ENCODE measurements at places on chromosomes 16 and 17.

DNA sequence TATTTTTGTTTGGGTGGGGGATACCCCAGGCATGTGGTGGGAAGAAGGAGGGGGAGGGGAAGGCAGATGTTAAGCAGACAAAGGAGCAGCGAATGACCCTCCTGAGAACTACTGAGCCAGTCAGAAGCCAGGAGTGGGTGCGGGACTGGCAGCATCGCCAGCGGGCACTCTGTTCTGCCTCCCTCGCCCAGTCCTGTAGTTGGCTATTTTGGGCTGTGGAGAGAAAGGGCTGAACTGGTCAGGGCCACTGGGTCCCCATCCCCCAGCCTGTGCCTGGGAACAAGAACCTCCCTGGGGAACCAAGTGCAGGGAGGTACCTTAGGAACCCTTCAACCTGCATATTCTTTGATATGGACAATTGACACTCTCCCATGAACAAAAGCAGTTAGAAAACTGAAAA, 6.4 kb downstream of the LRRC3C start:
- DNase-seq, result no peak

DNA sequence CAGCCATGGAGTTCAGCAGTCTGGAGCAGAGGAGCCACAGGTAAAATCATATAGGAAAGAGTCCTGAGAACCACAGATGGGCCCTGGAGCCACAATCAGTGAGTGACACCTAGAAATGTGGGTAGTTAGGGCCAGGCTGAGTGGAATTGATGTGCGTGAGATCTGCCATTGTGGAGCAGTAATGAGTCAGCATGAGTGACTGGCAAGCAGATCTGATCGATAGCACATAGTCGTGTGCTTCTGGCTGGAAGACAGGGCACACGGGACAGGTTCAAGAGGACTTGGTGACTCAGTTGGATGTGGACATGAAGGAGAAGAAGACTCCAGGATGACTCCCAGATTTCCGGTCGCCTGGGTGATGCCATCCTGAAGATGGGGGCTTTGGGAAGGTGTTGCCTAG, 12.3 kb downstream of the ADORA2B start:
- no peak for DNase-seq

- DNase-seq, result no peak
These were observed 718.1 kb upstream of the SOX9 start for GRCh38 chr17:71402661-71403141.

- DNase-seq, result peak; percentile 63
These were observed 15.7 kb upstream of the CPPED1 start for GRCh38 chr16:12819126-12820117.

DNA sequence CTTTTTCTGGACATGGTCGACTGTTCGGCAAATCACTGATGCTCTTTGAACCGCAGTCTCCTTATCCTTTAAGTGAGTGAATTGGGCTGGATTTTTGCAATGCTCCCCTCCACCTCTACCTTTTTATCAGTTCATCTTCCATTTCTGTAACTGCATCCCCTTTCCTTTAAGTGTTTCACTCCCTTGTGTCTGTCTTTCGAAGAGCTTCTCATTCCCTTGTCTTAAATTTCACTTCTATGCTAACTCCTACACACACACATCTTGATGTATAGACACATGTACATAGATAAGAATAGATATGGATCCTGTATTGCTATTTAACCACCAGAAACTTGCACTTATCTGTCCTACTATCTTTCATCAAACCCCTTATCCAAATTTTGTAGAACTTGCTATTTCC, 250.7 kb downstream of the PHKB start:
- no peak for DNase-seq

GRCh38 chr16:84159007-84159406, 13.9 kb downstream of the DNAAF1 start:
- DNase-seq, result no peak

DNA sequence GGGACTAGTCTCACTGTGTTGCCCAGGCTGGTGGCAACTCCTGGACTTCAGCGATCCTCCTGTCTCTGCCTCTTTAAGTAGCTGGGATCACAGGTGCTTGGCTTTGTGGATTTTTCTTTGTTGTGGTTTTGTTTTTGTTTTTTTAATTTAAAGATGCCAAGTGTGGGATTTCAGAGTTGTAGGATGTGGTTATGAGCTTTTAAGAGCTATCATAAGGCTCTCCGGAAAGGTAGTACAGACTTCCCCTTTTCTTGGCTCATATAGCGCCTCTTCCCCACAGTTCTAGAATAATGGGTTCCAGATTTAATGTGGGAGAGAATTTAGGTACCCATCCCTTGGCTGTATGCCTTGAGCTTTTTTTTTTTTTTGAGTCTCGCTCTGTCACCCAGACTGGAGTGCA, 17.1 kb downstream of the AKAP1 start:
- no peak for DNase-seq

GRCh38 chr17:78342449-78343186, 17.3 kb downstream of the SOCS3 start:
- no peak for DNase-seq

DNA sequence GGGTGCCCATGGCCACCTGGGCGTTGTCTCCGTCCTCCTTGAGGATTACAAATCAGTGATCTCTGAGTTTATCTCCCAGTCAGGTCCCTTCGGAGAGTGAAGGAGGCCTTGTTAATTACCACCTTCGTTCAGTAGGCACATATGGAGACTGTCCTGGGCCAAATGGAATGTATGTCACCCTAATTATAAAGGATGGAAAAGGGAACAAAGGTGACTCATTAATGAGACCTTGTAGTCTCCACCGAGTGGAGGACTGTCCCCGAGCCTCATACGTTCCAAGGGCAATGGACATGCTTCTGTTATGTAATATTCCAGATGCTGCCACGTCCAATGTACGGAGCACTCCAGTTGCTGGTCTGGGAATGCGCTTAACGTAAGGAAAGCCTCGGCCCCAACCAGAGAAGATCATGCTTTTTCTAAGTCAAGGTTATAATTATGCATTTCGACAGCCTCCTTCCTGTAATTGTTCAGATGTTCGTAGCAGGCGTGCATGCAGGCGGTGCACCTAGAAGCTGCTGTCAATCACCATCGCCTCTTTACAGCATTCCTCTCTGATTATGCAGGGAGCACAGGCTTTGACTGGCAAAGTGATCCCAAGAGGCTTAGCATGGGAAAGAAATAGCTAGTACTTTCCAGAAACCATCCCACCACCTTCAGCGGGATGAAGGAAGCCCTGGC, 22.4 kb upstream of the SEC14L1 start:
- DNase-seq, result no peak

DNA sequence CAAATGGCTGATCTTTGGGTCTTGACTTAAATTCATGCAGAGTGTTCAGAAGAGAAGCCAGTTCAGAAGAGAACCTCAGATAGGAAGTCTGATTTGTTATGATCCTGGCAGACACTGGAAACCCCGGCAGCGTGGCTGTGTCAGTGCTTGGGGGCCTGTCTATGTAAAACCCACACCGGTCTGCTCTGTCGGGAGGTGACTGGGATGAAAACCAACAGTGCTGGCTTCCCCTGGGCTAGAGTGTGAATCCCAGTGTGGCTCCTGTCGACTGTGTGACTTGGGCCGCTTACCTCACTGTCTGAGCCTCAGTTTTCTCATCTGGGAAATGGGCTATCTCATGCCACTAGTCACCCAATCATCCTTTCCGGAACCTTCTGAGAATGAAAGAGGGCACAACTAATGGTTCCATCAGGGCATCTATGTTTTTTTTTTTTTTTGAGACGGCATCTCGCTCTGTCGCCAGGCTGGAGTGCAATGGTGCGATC, 92.4 kb downstream of the FOXL1 start:
- no peak for DNase-seq

GRCh38 chr17:13323990-13324389, 277.7 kb downstream of the HS3ST3A1 start:
- DNase-seq, result no peak

DNA sequence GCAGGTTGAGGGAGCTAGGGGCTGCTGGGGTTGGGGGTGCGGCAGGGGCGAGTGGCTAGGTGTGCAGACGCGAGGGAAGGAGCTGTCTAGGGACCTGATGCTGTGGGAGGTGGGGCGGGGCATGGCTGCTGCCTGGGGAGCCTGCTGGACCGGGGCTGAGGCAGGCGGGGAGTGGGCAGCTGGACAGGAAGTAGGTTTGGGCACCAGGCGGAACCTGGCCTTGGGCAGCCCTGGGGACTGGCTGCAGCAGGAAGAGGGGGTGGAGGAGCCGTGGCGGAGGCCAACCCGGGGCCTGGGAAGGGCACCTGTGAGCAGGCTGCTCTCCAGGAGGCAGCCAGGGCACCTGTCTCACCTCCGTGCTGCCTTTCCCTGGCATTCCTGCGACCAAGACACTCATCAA, 5.9 kb upstream of the DNASE1L2 start:
- DNase-seq, result no peak

DNA sequence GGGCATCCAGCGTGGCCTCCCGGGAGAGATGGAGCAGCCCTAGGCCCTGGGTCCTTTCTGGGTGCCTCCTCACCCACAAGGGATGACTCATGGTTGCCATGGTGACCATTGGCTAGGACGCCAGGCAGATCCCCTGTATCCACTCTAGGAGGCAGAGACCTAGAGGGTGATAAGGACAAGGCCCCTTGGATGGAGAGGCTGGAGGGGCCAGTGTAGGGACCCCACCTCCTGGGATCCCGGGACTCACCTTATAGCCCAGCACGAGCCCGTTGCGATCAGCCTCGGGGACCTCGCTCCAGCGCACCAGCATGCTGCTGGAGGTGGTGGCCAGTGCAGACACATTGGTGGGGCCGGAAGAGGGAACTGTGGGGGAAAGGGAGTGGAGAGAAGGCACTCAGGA, 82.2 kb upstream of the CDC42EP4 start:
- no peak for DNase-seq

DNA sequence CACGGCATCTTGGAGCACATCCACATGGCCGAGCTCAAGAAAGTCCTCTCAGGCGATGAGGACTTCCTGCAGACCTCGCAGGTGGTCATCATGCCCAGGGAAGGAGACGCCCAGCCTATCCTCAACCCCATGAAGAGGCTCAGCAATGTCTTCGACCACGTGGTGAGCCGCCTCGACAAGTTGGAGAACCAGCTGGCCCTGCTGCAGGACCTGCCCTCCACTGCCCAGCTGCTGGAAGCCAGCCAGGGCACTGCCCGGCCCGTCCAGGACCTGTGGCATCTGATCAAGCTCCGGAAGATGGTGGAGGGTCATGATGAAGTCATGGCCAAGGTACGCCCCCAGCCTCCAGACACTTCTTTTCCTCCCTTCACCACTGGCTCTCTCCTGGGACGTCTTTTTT, 440 bp downstream of the C16orf96 start:
- no peak for DNase-seq

DNA sequence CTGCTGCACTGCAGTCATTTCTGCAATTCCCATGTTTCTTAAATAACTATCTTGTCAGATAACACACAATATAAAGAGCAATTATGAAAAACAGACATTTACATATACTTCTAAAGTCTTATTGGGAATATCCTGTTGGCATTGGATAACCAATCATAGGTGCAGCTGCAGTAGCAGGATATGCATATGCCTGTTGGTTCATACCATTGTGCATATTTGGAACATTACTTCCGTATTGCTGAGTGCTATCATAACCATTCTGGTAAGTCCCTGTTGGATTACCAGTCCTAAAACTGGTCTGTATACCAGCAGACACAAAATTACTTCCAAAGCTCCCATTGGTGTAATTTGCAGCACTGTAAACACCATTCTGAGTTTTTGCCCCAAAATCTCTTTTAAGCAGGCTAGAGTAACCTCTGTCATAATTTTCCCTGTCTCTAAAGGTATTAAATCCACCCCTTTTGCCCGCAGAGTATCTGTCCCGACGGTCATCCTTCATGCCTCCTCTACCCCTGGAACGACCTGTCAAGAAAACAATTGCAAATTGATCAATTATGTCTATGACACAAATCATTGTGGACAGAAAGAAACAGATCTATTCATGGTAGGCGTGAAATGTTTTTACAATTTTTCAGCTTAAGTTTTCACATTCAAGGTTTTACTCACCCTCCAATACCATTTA, 3.1 kb upstream of the POLG2 start:
- no peak for DNase-seq

DNA sequence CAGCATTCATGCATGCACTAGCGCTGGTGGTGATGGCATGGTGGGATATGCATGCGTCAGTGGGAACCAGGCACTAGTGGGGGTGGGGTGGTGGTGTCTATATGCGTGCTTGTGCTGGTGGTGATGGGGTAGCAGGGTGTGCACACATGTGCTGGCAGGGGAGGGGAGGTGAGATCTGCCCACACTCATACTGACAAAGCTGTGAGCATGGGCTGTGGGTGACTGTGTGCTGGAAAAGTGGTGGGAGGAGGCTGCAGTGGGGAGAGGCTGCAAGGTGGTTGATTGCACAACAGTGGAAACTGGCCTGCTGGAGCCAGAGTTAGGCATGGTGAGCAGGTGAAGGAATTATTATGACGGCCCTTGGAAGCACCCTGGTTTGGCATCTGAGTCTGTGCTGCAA, 31.3 kb upstream of the TEKT1 start:
- no peak for DNase-seq

DNA sequence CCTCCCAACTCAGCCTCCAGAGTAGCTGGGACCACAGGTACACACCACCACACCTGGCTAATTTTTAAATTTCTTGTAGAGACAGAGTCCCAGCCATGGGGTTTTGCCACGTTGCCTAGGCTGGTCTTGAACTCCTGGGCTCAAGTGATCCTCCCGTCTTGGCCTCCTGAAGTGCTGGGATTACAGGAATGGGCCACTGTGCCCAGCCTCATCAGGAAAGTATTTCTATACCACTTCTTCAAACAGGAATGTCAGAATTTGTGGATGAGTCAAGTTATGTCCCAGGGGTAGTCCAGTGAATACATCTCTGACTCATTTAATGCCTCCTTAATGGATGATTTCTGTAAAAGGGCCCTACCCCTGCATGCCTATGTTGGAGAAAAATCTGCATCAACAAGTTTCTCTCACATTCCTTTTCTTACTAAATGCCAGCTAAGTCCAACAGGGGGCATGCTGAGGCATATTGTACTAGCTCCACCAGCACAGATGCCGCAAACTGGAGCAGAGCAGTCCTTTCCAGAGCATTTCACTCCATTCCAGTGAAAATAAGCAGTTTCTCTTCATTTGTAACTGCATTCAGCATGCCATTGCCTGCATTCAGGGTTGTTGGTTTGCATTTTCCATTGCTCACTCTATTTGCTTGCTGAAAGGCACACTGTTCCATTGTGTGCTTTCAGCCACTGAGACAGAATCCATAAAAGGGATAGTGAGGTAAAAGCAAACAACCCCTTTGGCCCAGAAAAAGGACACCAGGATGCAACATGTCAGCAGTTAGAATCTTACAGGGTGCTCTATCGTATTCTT, 5.3 kb upstream of the CAVIN1 start:
- DNase-seq, result peak; percentile 93

DNA sequence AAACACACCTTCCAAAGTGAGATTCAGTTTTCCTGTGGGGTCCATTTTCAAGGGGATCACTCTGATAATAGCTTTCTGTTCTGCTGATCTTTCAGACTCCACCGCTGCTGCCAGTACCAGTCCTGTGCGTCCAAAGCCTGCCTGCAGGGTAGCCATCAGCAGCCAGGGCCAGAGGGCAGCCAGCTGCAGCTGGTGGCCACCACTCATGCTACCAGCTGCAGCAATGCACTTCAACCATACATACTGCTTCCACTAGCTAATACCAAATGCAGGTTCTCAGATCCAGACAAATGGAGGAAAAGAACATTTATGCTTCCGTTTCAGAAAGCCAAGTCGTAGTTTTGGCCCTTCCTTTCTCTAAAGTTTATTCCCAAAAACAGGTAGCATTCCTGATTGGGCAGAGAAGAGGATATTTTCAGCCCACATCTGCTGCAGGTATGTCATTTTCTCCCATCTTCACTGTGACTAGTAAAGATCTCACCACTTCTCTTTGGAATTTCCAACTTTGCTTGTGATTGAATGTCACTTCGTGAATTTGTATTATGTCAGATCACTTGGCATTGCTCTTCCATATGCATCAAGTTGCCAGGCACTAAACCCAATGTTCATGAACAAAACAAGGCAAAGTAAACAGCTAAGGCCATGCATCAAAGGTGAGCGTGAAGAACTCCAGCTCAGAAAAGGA, 1.8 kb downstream of the RNF43 start:
- no peak for DNase-seq
